ENCODE measurements at places on chromosomes 6 and 20.

DNA sequence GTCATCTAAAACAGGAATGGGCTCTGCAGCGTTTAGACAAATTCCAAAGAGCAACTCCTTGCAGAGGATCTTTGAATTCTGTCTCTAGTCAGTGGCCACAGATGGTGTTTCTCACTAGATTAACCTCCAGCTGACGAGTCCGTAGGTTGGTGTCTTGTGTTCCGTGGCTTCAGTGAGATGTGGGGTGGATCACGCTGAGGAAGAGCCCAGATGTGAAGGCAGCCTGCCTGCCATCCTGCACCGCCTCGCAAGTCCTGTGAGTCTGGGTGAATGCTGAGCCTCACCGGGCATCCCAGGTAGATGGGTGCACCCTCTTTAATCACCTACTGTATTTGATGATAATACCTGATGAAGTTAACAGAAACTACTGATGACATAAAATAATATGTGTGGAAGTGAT is 70.4 kb downstream of the THBS2 start:
- DNase-seq: no peak

GRCh38 chr20:20915844-20916243 is 190.3 kb downstream of the LINC00237 start:
- no peak for DNase-seq

- no peak for DNase-seq
Measured at GRCh38 chr20:23629542-23630391, 8.0 kb downstream of the CST3 start.

- no peak for DNase-seq
Measured at GRCh38 chr20:54494303-54495006, 19.1 kb downstream of the DOK5 start.

DNA sequence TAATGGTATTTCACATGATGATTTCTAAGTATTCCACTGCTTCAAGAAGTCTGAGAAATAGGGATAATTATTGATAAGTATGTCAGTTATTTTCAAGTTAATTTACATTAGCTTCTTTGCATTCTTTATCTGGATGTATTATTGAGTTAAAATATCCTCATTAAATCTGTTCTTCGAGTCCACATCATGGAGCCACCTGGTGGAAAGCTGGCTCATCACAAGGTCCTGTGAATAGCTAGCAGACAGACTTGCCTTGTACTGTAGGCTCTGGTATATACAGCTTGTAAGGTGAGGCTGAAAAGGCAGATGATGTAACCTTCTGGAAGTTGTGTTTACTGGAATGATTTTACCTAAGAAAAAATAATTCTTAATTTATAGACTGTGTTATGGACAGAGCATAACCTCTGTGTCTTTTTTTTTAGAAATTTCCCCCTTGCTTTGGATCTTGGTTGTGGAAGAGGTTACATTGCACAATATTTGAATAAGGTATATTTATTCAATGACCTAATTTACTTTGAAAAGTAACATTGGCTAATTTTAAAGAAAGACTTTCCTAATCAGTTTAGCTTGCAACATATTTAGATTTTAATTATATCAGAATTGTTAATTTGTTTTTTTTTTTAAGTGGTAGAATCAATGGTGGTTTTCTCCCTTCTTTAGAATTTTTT is 3.5 kb downstream of the NDUFAF5 start:
- no peak for DNase-seq

DNA sequence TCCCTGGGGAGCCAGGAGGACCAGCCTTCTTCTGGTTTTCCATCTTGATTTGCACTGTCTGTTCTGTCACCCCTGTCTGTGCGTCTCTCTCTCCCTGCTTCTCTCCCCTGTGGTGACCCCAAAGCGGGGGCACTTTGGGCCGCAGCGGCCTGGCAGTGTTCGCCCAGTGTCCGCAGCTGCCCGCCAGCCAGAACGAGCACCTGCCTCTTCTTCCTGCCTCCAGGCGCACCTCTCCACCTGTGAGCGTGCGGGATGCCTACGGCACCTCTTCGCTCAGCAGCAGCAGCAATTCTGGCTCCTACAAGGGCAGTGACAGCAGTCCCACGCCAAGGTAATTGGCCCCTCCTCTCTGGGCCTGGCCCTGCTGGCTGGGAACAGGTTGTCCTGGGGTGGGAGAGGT is 30.8 kb downstream of the SNPH start:
- no peak for DNase-seq

- no peak for DNase-seq
Measured at GRCh38 chr6:144811140-144811539, 526.0 kb downstream of the UTRN start.

GRCh38 chr20:51339721-51340450 is 202.6 kb downstream of the NFATC2 start:
- no peak for DNase-seq

- DNase-seq: no peak
Measured at GRCh38 chr6:37174515-37175331, 4.8 kb downstream of the PIM1 start.

GRCh38 chr6:16812993-16813392 is 51.7 kb upstream of the ATXN1 start:
- DNase-seq: no peak

- no peak for DNase-seq
Measured at GRCh38 chr6:56525974-56526789, 116.5 kb downstream of the DST start.

GRCh38 chr6:156719395-156719719 is 57.8 kb upstream of the ARID1B start:
- no peak for DNase-seq

- no peak for DNase-seq
Measured at GRCh38 chr6:111237852-111238251, 150.5 kb downstream of the SLC16A10 start.

DNA sequence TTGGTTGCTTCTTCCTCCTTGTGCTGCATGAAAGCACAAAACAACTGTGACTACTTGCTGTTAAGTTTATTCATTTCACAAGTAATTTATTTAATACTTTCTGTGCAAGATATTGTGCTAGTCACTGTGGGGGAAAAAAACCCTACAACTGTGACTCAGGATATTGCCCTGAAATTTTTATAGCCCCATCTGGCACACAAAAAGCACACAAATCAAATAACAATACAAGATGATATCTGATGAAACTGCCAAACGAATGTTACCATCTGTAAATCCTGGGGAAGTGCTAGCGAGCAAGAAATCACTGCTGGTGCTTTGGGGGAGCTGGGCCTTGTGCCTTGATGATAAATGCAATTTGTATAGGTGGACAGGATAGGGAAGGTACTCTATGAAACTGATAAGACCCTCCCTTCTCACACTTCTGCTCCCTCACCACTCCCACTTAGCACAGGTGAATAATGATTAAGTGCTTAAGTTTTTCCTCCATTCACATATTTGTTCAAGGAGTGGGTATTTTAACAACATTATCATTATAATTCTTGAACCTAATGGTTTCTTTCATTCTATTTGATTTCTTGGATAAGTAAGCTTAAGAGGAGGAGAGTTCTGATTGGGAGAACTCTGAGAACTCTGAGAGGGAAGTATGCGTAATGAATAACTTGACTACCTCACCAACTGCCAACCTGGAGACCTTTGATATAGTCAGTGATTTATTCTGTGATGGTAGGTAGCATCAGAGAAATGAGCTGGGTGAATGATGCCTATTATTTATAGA is 115.3 kb downstream of the RTN4IP1 start:
- no peak for DNase-seq

DNA sequence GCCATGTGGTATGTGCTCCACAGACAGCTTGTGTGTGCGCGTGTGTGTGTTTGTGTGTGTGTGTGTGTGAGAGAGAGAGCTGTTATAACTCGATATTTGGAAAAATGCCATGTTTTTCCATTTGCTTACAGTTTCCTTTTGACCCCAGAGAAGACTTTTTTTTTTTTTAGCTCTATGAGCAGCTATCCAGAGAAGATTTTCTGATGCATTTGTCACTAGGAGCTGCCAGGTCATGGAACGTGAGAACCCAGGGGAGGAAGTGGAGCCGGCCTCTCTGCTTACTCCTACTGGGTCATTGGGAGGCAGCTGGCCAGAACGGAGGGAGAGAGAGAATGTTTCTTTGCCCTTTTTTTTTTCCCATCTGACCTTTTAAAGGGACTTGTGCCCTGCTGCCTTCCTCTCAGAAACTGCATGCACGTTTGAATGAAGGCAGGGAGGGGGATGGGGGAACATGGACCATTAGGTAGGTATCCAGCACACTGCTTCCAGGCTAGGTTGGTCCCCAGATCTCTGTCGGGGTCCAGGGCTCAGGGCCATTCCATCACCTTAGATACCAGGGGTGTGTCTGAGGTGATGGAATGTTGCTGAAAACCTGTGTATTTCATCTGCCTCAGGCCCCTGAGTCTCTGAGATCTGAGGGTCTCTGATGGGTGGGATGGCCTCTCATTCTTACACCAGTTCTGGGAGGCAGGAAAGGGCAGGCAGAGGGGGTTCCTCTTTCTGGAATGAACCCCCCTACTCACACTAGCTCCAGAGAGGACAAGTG is 11.2 kb upstream of the MRPS18A start:
- no peak for DNase-seq

- no peak for DNase-seq
Measured at GRCh38 chr20:20092827-20093226, 40.5 kb downstream of the CFAP61 start.

Data from amniotic stem cell (primary cell).